NCI-H2107 (cell line): ENCODE measurements at places on chromosomes 6 and 20.

GRCh38 chr20:21569586-21569985 is 55.7 kb upstream of the NKX2-2 start:
- DNase-seq, result no peak

DNA sequence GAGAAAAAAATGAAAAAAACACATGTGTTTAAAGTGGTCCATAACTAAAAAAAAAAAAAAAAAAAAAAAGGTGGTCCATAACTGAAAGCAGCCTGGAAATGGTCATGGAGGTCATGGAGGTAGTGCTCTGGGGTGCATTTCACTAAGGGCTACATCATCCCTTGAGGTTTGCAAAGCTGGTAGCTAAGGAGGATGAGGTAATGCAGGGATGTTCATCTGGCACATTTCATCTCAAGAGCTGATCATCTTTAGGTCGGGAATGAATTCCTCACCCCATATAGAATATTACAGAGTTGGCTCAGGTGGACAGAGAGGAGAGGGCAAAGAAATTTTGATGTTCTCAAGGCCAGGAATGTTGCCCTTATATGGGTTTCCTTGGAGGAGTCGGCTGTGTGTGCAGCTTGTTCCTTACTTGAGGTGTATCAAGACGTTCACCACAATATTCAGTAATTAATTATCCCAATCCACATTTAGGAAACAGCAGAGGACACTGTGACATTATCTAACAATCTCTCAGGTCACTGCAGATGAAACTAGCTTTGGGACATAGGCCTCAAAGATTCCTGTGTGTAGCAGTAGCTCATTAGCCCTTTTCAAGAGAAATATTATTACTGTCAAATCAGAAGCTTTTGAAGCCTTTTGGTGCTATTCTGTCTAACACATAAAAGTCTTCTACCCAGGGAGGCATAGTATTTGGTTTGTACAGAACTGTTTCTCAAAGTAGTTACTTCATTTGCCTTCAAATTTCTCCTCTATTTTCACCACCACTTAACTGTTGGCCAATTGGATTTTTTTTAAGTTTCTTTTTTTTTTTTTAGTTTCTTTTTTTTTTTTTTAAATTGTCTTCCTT is 46.8 kb downstream of the CYP24A1 start:
- no peak for DNase-seq

DNA sequence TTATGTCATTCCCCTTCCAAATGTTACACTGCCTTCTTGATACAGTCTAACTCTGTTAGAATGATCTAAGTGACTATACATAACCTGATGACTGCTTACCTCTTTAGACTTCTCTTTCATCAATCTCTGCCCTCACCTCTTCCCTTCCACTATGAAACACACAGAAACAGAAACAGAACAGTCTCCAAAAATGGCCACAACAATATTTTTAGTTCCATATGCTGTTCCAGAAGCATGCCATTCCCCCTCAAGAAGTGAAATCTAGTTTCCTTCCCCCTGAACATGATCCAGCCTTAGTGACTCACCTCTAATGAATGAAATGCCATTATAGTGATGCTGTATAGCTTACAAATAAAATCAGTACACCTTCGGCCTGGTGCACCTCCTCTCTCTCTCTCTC is 229.3 kb upstream of the TENT5A start:
- DNase-seq, result no peak

DNA sequence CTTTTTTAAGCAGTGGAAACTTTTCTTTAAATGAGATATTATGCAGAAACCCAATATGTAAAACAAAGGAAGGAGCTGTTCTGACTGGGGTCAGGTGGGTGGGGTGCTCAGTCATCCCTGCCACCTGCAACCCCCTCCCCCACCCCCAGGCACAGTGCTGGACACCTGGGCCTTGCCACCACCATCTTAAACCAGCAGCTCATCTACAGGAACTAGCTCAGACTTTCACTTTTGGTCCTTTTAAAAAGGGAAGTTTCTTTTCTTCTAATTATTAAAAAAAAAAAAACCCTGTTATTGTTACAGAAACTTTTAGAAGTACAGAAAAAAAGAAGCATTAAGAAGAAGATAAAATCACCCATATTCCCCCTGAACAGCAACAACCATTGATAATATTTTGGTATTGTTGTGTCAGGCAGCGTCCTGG is 37.1 kb downstream of the PPP1R16B start:
- DNase-seq, result no peak

DNA sequence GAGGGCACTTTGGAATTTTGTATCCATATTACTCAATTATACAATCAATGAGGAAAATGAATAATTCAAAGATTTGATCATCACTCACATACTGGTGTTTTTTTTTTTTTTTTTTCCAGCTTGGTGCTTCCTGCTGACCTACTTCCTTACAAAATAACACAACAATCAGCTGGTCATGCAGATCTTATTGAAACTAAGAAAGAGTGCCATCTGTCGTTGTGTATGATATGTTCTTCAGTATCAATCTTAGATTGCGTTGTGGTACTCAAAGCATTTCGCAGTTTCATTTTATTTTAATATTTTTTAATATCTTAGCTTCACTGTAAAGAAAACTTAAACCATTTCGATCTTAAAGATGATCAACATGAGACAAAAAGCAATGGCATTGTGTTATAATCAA is 155.6 kb downstream of the OGFRL1 start:
- no peak for DNase-seq

- peak; percentile 22 for DNase-seq
Measured at GRCh38 chr6:79812195-79812594, 135.2 kb downstream of the ELOVL4 start.

- no peak for DNase-seq
Measured at GRCh38 chr6:169785566-169785965, 34.1 kb downstream of the ERMARD start.

- no peak for DNase-seq
Measured at GRCh38 chr20:21033817-21034216, 72.3 kb downstream of the LINC00237 start.

DNA sequence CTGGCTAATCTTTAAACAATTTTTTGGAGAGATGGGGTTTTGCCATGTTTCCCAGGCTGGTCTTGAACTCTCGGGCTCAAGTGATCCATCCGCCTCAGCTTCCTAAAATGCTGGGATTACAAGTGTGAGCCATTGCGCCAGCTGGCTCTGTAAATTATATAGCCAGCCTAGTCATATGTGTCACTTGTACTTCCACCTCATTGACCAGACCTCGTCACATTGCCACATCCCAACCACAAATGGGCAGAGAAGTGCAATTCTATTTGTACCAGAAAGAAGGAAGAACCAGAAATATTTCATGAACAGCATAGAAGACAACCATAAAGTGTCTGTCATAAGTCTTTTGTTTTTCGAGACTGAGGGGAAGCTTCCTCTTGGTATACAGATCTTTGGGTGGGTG is 304.9 kb upstream of the RNF24 start:
- no peak for DNase-seq

DNA sequence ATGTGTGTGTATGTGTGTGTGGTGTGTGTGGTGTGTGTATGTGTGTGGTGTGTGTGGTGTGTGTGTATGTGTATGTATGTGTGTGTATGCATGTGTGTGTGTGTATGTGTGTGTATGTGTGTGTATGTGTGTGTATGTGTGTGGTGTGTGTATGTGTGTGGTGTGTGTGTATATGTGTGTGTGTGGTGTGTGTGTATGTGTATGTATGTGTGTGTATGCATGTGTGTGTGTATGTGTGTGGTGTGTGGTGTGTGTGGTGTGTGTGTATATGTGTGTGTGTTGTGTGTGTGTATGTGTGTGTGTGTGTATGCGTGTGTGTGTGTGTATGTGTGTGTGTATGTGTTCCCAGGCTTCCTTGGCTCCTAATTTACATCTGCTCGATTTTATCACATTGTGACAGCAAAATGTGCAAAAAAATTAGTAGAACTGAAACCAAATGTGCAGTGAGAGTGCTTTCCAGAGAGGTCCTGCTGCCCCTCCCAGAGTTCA is 234.5 kb downstream of the BMP7 start:
- no peak for DNase-seq

GRCh38 chr6:39169448-39170344 is 54.7 kb upstream of the SAYSD1 start:
- DNase-seq, result no peak

- DNase-seq, result no peak
Measured at GRCh38 chr6:35776364-35777215, at the start of gene CLPSL2. Gene CLPSL2 (plus strand): TSS chr6:35776598. CDS start chr6:35776619, 21 bp downstream.
